Prostate gland (tissue), 2 donors: ENCODE measurements at places on chromosomes 12 and 14.

- no peaks in the 10 kb centered on the region for H3K4me1 ChIP-seq
- no peaks in the 10 kb centered on the region for H3K27me3 ChIP-seq
Observed at GRCh38 chr12:1527789-1528188, 66.6 kb downstream of the FBXL14 start.

- no peak overlapping the region for H3K4me3 ChIP-seq
- no peak for DNase-seq
- H3K4me1 ChIP-seq, result no peaks in the 10 kb centered on the region
- H3K36me3 ChIP-seq, result no peaks in the 10 kb centered on the region
- H3K27me3 ChIP-seq, result no peaks in the 10 kb centered on the region
- no peak overlapping the region for H3K27ac ChIP-seq
Observed at GRCh38 chr14:96911499-96912149, 114.4 kb downstream of the VRK1 start.

DNA sequence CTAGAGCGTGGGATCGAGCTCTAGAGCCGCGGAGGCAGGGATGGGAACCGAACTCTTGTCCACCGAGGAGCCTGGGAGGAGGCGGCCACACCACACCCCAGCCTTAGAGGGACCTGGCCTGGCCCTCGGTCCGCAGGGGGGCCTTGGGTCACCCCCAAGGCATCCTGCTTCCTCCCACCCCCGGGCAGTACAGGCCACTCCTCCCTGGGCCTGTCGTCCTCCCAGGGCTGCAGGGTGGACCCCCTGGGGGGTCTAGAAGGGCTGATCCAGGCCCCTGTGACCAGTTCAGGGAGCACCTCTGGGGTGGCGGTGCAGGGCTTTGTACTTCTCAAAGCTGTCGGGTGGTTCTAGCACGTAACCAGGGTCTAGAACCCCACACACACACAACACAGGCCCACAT, 79.1 kb upstream of the FBRSL1 start:
- no peak overlapping the region for H3K27ac ChIP-seq
- H3K4me3 ChIP-seq, result no peak overlapping the region
- H3K27me3 ChIP-seq, result no peaks in the 10 kb centered on the region
- no peak for DNase-seq

- H3K4me3 ChIP-seq, result no peak overlapping the region
- no peak for DNase-seq
- H3K27me3 ChIP-seq, result no peaks in the 10 kb centered on the region
- no peak overlapping the region for H3K27ac ChIP-seq
Observed at GRCh38 chr12:19588951-19589350, 149.7 kb downstream of the AEBP2 start.

- no peaks in the 10 kb centered on the region for H3K36me3 ChIP-seq
- no peak overlapping the region for H3K27ac ChIP-seq
- H3K27me3 ChIP-seq, result no peaks in the 10 kb centered on the region
- H3K4me3 ChIP-seq, result no peak overlapping the region
Observed at GRCh38 chr12:24554612-24555295, 394.1 kb downstream of the BCAT1 start.

DNA sequence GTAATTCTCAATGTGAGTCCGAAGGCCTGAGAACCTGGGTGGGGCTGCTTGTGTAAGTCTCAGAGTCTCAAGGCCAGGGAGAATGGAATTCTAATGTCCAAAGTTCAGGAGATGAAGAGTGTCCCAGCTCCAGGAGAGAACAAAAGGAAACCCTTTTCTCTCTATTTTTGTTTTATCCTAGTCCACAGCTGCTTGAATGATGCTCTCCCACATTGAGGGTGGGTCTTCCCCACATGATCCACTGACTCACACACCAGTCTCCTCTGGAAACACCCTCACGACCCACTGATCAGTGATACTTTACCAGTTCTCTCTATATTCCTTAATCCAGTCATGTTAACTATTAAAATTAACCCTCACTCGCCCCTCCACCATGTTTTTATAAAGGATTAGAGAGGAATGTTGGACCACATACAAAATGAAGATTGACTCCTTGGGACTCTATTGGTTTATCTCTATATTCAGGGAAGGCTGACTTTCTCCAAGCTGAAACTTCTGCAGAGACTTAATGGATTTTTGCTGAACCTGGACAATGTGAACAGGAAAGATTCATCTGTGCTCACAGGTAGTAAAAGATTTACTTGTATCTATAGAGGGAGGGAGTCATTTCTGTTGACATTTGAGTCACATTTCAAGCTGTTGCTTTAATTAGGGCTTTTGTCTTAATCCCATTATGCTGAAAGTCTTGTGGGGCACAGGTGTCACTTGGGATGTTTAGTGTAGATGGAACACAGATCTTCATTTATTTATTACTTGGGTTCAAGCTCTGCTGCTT, 1061.0 kb upstream of the TMEM132C start:
- no peak overlapping the region for H3K27ac ChIP-seq
- H3K27me3 ChIP-seq, result no peaks in the 10 kb centered on the region
- DNase-seq, result no peak

- no peaks in the 10 kb centered on the region for H3K27me3 ChIP-seq
- no peak overlapping the region for H3K27ac ChIP-seq
- no peak overlapping the region for H3K4me3 ChIP-seq
- no peak for DNase-seq
- H3K36me3 ChIP-seq, result no peaks in the 10 kb centered on the region
Observed at GRCh38 chr12:92261071-92261470, 115.4 kb upstream of the BTG1 start.

DNA sequence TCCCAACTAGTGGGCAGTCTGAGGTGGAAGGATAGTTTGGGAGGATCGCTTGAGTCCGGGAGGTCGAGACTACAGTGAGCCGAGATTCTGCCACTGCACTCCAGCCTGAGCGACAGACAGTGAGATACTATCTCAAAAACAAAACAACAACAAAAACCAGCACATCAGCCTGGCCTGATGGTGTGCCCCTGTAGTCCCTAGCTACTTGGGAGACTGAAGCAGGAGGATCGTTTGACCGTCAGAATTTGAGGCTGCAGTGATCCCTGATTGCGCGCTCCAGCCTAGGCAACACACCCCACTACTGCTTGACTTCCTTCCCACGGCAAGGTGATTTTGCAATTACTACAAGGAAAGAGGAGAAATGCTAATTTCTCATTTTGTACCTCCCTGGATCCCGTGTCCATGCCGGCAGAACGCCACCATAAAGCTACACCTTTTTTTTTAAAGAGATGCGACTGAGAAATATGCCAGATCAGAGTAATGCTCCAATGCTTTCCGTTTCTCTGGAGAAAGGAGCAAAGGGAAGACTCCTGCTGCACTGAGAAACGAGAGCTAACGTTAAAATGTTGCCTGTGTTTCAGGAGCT, 672 bp upstream of the SCFD1 start:
- no peaks in the 10 kb centered on the region for H3K36me3 ChIP-seq
- no peaks in the 10 kb centered on the region for H3K4me1 ChIP-seq
- DNase-seq, result no peak
- H3K27me3 ChIP-seq, result no peaks in the 10 kb centered on the region
- peak overlapping the region; percentile 72 for H3K4me3 ChIP-seq

DNA sequence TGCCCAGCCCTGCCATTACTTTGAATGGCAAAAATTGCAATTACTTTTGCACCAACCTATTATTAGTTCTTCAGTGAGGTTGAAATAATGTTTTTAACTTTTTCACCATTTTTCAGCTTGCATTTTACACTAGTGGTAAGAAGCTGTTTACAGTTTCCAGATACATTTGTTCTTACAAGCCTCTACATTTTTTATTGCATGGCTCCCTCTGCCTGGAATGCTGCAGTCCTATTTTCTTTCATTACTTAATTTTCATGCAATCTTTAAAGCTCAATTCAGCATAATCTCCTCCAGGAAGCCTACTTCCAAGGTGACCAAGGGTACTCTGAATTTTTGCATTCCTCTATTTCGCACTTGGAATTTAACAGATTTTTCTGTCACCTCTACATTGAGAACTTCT, 33.4 kb downstream of the CCER1 start:
- DNase-seq, result no peak
- no peaks in the 10 kb centered on the region for H3K27me3 ChIP-seq
- H3K4me3 ChIP-seq, result no peak overlapping the region
- H3K4me1 ChIP-seq, result no peaks in the 10 kb centered on the region
